ENCODE measurements at places on chromosomes 13 and 19.

DNA sequence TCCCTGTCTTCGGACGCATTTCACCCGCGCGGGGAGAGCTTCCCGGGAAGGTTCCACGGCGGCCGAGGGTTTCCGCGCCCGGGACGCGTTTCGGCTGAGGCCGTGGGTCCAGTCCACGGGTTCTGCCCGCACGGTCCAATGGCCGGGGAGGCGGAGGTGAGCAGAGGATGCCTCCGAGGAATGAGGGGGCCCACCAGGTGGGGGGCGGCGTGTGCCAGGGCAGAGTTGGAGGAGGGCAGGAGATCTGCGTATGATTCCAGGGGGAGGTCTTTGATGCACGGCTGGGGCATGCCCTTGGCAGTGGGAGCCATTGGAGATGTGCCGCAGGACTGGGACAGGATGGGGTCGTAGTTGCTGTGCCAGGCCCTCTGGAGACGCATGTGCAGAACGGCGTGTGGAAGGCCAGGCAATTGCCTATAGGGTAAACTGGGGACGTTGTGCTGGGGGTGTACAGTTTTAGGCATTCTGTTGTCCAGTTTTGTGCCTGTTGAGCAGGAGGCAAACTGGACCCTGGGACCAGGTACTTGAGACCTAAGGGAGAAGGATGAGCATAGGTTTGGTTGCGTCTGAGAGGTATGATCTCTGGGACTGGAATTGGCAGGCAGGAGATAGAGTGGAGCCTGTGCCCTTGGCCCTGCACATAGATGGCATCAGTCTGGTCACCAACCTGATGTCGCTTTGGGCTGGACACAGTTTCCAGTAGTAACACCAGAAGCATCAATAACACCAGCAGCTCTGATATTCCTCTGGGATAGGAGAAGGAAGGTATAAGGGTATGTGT lies 751 bp downstream of the ZNF584 start:
- peak; percentile 30 for DNase-seq

DNA sequence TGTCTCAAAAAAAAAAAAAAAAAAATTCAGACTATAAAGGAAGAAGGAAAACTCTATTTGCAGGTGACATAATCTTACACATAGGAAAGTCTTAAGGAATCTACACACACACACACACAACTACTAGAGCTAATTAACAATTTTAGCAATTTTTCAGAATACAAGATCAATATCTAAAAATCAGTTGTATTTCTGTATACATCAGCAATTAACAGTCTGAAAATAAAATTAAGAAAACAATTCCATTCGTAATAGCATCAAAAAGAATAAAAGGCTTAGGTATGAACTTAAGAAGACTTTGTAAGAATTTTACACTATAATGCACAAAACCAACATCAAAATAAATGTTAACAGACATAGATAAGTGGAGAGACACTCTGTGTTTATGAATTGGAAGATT lies 15.6 kb upstream of the CALM3 start:
- DNase-seq: no peak

- DNase-seq: no peak
Measured at GRCh38 chr13:98526182-98526512, 50.8 kb downstream of the STK24 start.

GRCh38 chr19:21022996-21023395 lies 2.5 kb downstream of the ZNF430 start:
- DNase-seq: peak; percentile 92

DNA sequence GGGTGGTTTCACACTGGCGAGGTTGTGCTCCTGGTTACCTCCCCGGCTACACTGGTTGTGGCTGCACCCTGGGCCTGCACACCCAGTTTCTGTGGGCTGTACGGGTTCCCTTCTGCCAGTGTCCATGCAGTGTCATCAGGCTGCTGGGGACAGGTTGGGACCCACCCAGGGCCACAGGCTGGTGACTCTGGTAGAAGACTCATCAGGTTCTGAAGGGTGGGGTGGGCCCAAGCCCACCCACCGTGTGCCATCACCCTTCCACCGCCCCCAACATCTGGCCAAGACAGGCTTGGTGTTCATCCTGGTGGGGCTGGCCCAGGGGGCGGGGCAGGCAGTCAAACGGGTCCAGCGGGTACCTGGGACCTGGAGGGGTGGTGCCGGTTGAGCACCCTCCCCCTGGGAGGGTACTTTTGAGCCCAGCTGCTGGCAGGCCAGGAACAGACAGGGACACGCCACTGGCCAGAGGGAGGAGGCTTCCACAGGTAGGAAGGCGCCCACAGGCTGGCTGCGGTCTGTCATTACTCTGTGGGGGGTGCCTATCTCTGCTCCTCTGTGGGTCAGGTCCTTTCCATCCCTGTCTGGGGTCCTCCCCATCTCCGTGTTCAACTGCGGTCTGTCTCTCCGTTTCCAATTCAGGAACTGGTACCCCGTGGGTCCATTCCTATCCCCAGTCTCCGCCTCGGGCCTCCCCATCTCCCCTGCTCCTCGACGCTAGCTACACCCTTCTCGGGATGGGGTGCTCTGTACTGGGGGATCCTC lies at the start of gene RNF225:
RNF225 (plus strand) TSS at position 437 of the 759 bp plus-strand sequence. CDS start 434 bp downstream, outside the sequence.
- no peak for DNase-seq

- no peak for DNase-seq
Measured at GRCh38 chr13:31067416-31068118, 94.1 kb downstream of the HSPH1 start.

- DNase-seq: no peak
Measured at GRCh38 chr13:50762969-50763567, 80.4 kb downstream of the DLEU7 start.

GRCh38 chr19:10510301-10510802 lies 6.9 kb downstream of the S1PR5 start:
- DNase-seq: peak; percentile 49

DNA sequence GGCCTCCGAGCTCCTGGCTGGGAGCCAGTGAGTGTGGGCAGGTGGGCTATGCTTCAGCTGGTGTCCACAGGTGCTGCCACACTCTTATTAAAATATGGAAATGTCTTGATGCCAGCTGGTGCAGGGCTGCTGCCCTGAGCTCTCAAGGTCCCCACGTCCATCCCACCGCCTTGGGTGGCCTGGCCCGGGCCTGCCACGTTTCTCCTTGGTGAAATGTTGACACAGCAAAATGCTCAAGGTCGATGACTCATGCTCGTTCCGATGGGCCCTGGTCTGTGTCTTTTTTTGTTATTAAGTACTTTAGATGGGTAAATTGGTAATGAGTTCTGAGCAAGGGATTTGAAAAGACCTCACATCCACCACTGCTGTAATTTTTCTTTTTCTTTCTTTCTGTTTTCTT lies 524.7 kb downstream of the MYO16 start:
- DNase-seq: no peak

- peak; percentile 29 for DNase-seq
Measured at GRCh38 chr13:105410602-105411001, 1124.9 kb downstream of the EFNB2 start.

DNA sequence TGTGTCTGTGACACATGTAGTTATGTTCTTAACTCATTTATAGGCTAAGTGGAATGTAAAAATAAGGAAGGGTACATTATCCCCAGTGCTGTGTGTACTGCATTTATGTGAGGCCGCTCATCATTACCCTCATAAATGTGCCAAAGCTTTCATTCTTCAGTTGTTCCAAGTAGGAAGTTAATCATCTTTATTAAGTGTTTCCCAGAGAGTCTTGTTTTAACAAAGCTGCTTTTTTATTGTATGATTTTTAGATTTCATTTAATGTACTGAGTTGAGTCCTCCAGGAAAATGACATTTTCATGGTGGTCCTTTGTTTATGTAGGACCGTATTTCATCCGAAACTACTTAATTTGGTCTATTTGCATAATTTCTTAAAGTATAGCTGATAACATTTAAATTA lies 379.8 kb downstream of the DLEU7 start:
- DNase-seq: no peak

- DNase-seq: no peak
Measured at GRCh38 chr13:56988543-56988942, 152.2 kb upstream of the PRR20A start.

DNA sequence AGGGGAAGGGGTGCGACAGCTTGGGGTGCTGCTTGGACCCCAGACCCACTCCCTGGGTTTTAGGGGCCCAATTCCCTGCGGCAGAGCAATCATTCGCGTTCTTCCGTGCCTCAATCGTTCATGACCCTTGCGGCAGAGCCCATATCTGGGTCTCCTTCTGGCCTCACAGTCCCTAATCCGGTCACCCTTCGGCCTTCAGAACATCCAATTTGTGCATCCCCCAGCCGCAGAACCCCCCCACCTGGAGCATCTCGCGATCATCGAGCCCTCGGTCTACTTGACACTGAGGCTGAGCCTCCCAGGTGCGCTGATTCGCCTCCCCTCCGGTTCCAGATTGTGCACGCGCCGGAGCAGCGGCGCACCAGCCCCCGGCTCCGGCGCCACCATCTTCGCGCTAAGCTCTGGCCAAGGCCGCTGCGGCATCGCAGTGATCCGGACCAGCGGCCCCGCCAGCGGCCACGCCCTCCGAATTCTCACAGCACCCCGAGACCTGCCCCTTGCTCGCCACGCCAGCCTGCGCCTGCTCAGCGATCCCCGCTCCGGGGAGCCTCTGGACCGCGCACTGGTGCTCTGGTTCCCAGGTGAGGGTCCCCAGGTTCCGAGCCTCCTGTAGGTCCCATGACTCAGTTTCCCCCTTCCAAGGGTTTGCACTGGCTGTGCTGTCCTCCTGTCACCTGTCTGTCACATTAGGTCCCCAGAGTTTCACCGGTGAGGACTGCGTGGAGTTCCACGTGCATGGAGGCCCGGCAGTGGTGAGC lies 501 bp downstream of the GTPBP3 start:
- DNase-seq: peak; percentile 19

DNA sequence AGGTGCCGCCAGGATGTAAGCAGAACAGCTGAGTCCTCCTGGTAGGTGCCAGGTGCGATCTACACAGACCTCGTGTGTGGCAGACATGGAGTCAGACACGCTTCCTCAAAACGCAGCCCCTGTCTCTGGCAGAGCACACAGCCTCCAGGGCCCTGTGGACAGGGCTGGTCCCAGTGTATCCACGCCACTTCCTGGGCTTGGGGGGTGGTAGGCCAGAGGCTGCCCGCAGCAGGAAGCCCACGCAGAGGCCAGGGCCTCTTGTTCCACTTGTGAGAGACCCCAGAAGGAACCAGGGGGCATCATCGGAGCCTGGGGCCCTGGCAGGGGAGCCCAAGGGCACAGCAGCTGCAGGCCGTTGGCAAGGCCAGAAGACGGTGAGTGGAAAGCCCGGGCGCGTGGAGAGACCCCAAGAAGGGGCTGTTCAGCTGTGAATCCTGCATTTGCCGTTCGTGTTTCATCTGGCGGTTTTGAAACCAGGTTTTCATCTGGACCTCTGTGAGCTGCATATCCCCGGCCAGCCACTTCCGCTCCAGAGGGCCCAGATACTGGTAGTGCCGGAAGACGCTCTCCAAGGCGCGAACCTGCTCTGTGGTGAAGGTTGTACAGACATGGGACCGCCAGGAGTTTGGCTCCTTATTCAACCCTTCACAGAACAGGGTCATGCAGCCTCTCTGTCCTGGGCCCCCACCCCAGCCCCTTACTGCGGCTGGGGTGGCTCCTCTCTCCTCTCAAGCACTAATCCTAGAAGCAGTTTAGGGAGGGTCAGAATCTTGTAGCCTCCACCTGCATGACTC lies 25.1 kb upstream of the SLITRK1 start:
- DNase-seq: no peak

DNA sequence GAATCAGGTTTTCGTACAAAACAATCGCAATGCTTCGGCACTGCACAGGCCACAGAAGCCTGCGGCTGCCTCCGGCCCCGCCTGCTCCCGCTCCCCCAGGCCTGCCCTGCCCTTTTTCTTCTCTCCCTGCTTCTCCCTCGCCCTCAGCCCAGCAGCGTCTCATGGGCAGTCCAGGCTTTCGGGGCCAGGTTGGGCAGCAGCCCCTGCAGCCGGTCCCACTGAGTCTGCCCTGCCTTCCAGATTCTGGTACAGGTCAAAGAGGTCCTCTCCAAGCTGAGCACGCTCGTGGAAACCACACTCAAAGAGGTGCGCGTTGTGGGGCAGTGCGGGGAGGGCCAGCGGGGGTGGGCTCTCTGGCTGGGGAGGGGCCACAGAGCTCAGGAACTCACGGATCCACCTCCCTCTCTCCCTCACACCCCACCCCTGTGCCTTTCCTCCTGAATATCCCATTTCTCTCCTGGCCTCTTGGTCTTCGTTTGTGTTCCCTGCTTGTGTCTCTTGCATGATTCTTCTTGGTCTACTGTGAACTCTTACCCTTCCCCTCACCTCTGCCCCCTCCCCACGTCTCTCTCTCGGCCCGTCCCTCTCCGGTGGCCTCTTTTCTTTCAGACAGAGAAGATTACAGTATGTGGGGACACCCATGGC lies 30.1 kb downstream of the CCDC8 start:
- no peak for DNase-seq

DNA sequence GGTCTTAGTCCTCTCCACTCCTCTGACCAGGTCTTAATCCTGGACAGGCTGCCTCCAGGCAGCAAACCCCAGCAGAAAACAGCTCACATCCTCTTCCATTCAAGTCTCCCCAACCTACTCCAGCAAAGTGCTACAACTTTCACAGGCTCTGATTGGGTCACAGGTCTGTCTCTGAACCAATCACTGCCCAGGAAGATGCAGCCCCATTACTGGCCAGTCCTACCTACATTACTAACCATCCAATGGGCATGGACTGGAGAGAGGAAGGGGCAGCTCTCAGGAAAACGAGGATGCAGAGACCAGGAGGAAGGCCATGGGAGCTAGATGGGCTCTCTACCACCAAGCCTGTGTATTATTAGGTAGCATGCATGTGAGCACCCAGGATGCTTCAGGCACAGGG lies 12.2 kb downstream of the MED26 start:
- DNase-seq: no peak

- no peak for DNase-seq
Measured at GRCh38 chr13:94345374-94346195, 133.9 kb downstream of the DCT start.

DNA sequence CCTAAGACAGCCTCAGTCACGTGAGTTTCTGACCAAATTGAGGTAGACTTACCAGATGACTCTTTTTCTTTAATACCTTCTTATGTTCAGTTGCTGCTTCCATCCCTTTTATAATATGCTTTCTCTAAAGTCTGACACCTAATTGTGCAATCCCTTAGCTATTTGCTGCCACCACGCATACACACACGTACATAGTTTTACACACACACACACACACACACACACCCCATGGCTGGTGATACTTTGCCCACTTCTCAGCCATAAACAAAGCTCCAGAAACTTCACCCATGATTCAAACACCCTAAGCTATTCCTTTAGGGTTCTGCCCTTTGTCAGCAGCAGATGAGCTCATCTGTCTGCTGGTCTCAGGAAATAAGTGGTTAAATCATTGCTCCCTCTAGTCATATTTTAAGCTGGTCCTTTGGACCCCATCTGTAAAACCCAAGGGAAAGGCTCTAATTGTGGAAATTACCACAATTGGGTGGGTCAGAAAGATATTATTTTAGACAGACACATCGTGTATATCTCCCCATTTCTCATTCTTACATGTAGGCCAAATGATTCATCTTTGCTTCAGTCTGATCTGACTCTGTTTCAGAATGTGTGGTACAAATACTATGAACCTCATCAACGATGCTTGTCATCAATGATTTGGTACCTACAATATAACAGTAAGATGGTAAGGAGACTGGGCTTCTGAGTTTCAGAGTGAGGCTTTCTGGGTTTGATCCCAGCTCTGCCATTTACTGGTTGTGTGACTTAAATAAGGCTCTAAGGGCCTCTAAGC lies 69.2 kb downstream of the NALCN start:
- DNase-seq: no peak

- no peak for DNase-seq
Measured at GRCh38 chr13:42812316-42812715, 30.9 kb downstream of the FAM216B start.

Data from suppressor macrophage (primary cell).